Esophagus mucosa (tissue), 1 donor: ENCODE measurements at places on chromosomes 4 and X. TPM values are rescaled to one million over a fixed set of nuclear protein-coding genes. Genes with fewer than 3 reads are reported as not detected.

Gene RS1
- total RNA-seq, result not detected

Gene SSX7
- not detected for total RNA-seq

Gene SPOCK3
- not detected for total RNA-seq

Gene ANXA3
- 51.0 TPM for total RNA-seq

Gene PLS3
- 145 TPM for total RNA-seq

Gene CXCR3
- not detected for total RNA-seq

- no peak for ATAC-seq
These were observed 14.9 kb upstream of the ADD1 start for GRCh38 chr4:2828758-2829181.

- ATAC-seq, result no peak
These were observed 841.9 kb downstream of the PCDH18 start for GRCh38 chr4:136690360-136690759.

DNA sequence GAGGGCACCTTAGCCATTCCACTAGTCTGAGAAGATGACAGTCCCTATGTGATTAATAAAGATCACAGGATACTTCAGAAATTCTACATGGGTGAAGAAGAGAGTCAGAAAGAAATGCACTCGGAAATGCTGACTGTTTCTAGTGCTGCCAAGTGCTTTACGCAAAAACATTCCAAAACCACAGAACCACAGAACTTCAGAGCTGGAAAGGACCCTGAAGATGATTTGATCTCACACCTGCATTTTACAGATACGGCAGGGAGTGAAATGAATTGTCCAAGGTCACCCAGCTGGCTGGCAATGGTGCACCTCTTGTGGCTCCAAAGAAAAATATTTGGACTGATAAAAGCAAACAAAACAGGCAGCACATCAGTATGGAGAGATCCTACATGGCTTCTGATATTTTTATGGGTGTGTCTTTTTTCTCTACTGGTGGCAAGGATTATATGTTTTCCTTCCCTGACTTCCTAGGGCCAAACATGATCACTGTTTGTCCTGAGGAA lies 115.9 kb downstream of the MAML3 start:
- ATAC-seq, result no peak

DNA sequence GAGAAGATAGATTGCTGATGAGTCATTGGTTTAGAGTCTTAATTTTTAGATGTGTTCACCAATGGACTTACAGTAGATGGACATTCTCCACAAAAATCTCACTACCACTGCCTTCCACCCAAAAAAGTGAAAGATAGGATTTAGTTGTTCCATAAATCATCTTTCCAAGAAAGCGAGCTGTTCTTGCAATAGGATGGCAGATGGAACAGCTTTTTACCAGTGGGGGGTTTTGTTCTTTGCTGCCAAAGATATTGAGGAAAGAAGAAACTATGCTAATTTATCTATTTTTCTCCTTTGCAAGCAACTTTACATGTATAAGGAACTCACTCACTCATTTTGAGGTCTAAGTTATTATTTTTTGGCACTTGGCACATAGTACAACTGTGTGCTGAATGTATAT lies 109.5 kb downstream of the ADGRL3 start:
- no peak for ATAC-seq

GRCh38 chrX:149871940-149872339 lies 9.0 kb upstream of the MAGEA8 start:
- ATAC-seq, result peak; percentile 59

GRCh38 chr4:71255976-71256375 lies 82.8 kb upstream of the SLC4A4 start:
- ATAC-seq, result no peak

DNA sequence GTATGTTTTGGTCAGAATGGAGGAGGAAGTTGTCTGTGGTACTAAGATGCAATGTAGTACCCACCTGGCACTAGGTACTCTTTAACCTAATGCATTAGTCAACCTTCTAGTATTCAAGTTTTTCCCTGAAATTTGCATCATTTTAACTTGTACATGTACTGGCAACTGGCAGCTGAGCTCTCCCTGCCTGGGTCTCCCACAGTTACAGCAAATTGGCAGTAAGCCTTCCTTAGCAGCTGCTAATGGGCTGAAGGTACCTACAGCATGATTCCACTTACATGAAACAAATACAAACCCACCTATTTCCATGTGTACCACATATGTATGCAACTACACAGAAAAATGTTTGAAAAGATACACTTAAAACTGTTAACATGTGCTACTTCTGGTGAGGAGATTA lies 8.1 kb upstream of the KLHL2 start:
- ATAC-seq, result no peak

- ATAC-seq, result no peak
These were observed 348.4 kb downstream of the FAM47B start for GRCh38 chrX:35291013-35291412.

DNA sequence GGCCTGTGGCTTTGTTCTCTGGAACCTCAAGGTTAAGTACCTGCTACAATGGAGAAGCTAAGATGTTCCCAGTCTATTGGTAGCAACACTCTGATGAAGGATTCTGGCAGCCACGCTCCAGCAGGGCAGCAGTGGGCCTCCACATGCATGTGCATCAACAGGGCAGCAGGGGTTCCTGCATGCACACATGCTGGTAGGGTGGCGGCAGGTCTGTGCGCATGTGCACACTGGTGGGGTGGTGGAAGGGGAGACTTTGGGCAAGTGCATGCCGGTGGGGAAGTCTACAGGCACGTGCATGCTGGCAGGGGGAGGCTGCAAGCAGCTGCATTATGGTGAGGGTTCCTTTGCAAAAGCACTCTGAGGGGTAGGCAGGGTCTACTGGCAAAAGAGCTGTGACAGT lies 160.7 kb downstream of the NKX6-1 start:
- ATAC-seq, result no peak

DNA sequence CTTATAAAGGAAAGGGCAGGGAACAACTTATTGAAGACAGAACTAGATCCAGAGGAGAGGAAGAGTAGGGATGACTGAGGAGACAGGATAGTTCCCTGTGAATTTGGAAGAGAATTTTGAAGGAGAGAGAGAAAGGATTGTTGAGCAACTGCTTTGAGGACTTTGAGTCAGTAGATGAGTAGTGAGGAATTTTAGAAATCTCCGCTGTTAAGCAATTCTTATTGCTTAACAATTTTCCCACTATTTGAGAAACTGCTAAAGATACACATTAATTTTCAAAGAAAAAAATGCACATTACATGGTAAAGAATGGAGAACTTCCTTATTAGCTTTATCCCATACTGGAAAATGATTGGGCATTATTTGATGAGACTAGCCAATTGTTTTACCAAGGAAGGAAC lies 116.3 kb upstream of the NRK start:
- ATAC-seq, result no peak

DNA sequence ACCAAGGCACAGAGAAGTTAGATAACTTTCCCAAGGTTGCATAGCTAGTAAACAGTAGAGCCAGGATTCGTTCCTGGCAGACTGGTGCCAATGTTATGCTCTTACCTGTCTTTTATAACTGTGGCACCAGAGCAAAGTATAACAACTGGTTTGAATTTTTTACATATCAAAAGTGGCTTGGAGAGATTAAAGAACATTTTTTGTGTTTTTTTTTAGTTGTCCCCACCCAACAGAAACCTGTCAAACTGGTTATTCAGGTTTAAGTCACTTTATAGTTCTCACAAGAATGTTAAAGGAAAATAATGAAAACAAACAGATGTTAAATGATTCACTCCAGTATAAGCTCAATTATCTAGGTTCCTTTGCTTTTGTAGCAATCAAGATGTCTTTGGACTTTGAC lies 15.6 kb upstream of the FAM47E start:
- peak; percentile 76 for ATAC-seq

DNA sequence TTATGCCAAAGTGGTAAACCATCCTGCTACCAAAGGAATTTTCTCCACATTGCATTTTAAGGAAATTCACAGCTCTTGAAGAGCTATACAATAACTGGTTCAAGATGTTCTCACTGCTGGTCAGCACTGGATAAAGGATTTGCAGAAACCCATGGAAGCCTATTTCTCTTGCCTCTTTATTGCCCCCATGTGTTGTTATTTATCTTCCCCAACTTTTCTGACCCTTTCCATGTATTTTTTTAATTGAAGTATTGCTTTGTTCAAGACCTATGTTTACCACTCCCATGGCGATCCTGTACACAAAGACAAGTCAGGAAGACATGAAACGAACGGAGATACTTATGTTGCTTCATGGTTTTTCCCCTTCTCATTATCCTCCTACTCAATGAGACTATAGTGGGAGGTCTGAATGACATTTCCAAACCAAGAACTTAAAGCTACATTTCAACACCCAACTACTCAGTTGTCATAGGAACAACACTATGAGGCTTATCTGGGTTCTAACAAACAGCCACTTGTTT lies 566.4 kb upstream of the DIPK2B start:
- no peak for ATAC-seq

DNA sequence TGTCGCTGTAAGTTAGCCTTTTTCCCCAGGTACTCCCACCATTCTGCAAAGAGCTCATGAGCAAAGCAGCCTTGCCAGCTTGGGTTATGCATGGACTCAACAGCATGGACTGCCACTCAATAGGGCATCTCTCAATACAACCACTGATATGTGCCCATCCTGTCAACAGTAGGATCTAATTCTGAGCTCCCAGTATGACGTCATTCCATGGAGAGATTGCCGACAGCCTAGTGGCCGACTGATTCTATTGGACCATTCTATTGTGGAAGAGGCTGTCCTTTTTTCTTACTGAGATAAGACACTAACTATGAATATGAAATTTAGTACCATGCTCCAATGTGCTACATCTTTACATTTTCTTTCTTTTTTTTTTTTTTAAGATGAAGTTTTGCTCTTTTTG lies 2389.0 kb upstream of the AGA start:
- ATAC-seq, result no peak

DNA sequence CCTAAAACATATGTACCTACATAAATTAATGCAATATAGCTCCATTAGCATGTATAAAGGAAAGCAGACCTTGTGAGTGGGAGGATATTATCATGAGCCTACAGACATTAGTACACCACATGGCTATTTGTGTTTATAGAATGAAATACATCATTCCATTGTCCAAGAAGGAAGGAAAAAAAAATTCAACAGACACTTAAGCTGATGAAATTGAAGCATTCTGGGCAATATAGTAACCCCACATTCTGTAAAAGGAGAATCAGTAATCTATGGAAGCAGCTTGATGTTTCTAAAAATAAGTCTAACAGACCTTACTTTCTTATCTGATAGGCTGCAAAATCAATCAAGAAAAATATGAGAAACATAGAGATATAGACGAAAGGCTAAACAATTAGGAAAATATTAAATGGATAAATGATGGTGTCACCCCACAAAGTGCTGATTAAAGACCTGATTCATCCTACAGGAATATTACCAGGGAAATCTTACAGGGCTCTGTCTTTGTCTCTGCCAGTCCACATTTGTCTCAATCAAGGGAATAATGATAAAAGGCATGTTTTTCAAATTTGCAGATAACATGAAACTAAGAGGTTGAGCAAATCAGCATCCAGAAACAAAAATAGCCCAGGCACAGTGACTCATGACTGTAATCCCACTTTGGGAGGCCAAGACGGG lies 76.8 kb downstream of the COMMD8 start:
- no peak for ATAC-seq

DNA sequence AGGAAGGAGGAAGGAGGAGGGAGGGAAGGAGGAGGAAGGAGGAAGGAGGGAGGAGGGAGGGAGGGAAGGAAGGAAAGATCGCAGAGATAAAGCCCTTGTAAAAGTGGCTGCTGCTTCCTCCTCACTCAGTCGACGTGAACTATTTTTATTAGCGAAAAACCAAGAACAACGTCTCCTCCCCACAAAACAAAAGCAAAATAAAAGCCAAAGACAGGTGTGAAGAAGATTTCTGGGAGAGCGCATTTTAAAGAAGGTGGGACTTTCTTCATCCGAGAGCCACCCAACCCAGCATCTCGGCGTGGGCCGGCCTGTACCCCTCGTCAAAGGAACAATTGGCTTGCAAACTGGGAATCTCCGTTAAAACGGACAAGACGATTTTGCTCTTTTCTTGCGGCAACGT lies 40.7 kb upstream of the ASMTL start:
- ATAC-seq, result no peak

DNA sequence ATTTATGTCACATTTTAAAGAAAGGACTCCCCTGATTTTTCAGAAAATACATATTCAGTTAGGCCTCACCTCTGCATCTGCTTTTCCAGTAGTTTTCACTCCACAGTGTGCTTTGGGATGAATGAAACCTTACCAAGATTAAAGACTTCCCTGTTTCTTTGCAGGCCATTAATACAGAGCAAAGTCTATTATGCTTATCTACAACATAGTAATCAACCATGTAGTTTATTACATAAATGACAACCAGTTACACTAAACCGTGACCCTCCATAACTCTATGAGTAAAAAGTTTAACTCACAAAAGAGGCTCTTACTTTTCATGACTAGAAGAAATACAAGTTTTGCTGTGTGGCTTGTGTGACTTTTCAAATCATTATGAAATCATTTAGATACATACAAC lies 2.3 kb downstream of the LRRC66 start:
- no peak for ATAC-seq

- ATAC-seq, result no peak
These were observed 18.0 kb downstream of the NAF1 start for GRCh38 chr4:163148466-163149336.

GRCh38 chr4:164373021-164373420 lies 380.9 kb upstream of the SMIM31 start:
- ATAC-seq, result no peak

DNA sequence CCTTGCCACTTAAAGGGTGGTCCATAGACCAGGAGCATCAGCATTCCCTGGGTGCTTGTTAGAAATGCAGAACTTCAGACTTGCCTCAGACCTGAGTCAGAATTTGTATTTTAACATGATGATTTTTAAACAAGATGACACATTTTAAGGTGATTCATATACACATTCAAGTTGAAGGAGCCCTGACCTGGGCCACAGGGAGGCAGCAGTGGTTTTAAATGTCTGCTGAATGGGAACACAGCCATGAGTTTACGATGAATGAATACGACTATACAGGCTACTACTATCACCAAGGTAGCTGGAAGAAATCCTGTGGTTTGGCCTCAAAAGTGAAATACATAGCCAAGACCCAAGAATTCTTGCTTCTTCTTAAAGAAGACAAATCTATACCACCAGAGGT lies 2.9 kb downstream of the HDAC8 start:
- peak; percentile 64 for ATAC-seq

DNA sequence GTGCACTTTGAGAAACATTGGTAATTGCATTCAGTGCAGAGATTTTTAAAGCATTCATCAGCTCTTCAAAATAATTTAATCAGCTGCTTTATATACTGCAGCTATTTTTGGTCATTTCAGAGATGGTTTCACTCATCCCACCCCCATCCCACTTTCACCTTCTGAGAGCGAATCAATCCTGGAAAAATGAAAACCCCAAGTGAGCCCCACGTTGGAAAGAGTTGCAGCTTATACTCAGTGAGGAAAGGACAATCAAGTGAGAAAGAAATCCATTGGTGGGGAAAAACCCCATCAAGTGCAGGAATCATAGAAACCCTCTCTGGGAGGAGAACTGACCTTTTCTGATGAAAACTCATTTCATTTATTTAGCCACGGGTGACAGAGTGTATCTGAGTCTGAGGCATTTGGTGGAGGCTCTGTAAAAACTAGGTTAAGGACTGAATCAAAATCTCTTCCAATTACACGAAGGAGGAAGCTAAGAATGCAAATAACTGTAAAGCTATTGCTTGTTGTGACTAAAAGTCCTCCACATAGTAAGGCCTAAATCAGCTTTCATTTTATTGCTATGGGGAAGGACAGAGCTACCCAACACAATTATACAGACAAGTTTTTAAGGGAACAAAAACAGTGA lies 240.4 kb upstream of the PGRMC2 start:
- no peak for ATAC-seq

- peak; percentile 48 for ATAC-seq
These were observed 203.5 kb upstream of the TET2 start for GRCh38 chr4:104942990-104943743.

GRCh38 chrX:44152852-44153251 lies 179.7 kb upstream of the NDP start:
- no peak for ATAC-seq

- ATAC-seq, result no peak
These were observed 194.6 kb downstream of the MAML3 start for GRCh38 chr4:139959396-139959795.
